AG09309 (cell line): ENCODE measurements at places on chromosomes 11 and 22.

DNA sequence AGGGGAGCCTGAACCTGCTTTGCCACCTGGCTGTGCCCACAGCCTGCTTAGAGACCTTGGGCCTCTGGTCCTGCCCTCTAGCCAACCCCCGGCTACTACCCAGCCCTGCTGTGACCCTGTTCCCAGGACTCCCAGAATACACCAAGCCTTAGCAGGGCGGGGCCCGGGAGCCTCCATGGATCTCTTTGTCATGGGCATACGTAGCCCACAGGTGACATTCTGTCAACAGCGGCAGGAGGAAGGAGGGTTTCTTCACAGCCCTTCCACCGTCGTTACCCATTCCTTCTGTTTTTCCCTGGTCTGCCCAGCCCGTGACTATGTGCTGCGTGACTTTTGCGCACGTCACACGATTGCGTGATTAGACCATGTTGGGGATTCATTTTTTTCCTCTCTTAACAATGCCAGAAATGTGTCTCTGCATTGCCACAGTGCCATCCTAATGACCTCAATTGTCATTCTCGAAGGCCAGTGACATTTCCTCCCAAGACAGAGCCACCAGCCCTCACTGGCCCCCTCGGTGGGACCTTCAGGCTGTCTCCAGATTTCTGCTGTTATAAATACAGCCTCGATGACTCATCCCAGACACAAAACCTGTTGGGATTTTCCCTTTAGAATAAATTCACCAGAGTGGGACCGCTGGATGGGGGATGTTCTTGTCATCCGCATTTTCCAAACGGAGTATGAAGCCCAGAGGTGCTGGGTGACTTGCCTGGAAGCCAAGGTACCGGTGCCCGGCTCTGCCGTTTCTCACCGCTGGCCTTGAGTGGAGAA lies 9.0 kb downstream of the SYT12 start:
- DNase-seq = no peak

DNA sequence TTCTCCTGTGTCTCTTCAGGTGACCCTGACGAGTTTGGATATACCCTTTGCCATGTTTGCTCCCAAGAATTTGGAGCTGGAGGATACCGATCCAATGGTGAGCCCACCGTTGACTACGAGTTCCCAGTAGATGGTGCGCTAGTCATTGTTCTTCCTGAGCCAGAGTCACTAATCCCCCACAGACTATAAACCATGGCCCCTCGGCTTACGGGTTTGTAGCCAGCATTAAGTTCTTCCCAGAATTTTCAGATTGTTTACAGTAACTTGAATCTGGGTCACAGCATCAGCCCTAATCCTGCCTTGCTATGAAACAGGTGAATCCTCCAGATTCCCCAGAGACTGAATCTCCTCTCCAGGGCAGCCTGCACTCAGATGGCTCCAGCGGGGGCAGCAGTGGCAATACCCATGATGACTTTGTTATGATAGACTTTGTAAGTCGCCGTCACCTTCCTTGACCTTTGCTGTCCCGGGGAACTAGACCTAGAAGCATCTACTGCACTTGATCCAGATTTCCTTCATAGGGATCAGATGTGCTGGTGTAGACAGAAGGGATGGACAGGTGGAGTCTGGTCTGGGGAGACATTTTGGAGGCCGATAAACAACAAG lies 31.8 kb downstream of the ARHGAP1 start:
- DNase-seq = no peak

DNA sequence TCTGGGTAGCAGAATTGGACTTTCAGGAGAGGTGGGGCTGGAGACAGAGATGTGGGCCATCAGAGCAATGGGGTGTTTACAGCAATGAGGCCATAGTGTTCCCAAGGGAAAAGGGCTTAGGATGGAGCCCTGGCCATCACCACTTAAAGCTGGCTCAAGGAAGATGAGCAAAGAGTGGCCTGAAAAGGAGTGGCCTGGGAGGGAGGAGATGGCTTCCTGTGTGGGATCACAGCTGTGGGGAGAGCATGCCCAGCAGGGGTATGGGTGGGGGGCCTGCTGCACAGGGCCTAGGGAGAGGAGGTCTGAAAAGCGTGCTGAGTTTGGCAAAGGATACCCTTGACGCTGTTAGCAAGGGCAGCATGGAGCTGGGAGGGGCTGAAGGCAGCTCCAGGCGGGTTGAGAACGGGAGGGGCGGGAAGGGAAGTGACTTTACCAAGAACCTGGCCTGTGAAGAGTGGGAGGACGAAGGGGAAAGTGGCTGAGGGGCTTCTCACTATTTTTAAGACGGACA lies 13.9 kb downstream of the LRRC32 start:
- DNase-seq = no peak

DNA sequence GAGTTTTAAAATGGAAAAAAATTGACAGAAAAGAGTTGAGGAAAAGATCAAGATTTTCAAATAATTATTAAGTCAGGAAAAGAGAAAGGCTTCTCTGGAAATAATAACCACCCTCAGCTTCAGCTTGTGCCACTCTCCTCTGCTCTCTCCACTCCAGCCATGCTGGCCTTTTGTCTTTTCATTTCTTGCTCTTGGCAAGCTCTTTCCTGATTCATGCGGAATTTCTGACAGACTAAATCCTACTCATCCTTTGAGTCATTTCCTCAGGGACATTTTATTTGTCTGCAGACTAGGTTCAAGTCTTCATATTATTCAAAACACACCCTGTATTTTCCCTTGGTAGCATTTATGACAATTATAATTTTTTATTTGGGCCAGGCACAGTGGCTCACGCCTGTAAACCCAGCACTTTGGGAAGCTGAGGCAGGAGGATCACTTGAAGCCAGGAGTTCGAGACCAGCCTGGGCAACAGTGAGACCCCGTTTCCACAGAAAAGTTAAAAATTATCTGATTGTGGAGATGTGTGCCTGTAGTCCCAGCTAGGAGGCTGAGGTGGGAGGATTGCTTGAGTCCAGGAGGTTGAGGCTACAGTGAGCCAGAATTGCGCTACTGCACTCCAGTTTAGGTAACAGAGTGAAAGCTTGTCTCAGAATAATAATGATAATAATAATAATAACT lies 7.8 kb upstream of the P4HA3 start:
- DNase-seq = peak; percentile 90

- no peak for DNase-seq
These were observed 7.5 kb upstream of the NRGN start for GRCh38 chr11:124732230-124732629.

GRCh38 chr22:38569181-38569971 lies 607 bp downstream of the DMC1 start:
- DNase-seq = no peak

DNA sequence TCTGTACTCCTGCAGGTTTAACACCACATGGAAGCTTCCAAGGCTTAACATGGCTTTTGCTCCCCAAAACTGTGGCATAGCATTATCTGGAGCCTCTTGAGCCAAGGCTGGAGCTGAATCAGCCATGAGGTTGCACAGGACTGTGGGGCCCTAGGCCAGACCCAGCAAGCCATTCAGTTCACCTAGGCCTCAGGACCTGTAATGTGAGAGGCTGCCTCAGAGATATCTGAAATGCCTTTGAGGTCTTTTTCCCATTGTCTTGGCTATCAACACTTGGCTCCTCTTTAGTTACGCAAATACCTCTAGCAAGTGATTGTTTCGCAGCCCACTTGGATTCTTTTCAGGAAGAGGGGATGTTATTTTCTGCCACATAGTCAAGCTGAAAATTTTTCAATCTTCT lies 72.0 kb downstream of the VPREB1 start:
- DNase-seq = no peak

DNA sequence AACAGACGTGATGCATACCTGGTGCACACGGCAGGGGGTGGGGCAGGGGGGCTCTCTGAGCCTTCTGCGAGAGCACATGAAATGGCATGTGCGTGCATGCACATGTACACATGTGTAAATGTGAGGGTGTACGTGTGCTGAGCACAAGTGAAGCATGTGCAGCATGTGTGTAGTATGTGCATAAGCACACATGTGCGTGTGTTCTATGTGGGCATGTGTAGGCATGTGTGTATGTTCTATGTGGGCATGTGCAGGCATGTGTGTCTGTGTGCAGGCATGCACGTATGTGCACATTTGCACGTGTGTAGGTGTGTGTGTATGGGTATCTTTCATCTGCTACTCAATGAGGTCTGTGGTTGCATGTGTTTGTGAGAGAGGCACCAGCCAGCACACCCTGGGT lies 371.2 kb downstream of the CTTN start:
- no peak for DNase-seq

GRCh38 chr11:14746857-14747395 lies 103.3 kb downstream of the PDE3B start:
- no peak for DNase-seq
